Stimulated activated CD4-positive, alpha-beta T cell treated with anti-CD3 and anti-CD28 coated beads, TNF-alpha, amount 100 ng/mL, for 1 hour (primary cell): ENCODE measurements at places on chromosomes 16 and 17.

- DNase-seq, result no peak
Observed at GRCh38 chr17:42068979-42069378, 18.6 kb upstream of the C17orf113 start.

- DNase-seq, result no peak
Observed at GRCh38 chr17:13351046-13351445, 250.7 kb downstream of the HS3ST3A1 start.

DNA sequence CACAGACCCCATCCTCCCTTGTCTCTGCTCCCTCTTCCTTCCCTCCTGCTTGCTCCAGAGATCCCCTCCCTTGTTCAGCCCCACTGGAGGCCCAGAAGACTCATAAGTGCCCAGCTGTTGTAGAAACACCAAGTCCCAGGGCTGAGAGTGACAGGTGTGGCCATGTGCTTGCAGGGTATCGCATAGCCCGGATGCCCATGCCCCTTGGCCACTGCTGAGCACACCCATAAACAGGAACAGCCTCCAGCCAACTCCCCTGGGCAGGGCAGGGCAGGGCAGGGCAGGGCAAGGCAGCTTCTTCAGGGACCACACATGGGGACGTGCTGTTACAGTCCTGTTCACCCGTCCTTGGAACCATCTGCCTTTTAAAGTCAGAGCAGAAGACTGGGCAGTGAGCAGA is 2.0 kb downstream of the CACNG1 start:
- no peak for DNase-seq

GRCh38 chr16:2466667-2467527 is 4.2 kb upstream of the NTN3 start:
- no peak for DNase-seq

DNA sequence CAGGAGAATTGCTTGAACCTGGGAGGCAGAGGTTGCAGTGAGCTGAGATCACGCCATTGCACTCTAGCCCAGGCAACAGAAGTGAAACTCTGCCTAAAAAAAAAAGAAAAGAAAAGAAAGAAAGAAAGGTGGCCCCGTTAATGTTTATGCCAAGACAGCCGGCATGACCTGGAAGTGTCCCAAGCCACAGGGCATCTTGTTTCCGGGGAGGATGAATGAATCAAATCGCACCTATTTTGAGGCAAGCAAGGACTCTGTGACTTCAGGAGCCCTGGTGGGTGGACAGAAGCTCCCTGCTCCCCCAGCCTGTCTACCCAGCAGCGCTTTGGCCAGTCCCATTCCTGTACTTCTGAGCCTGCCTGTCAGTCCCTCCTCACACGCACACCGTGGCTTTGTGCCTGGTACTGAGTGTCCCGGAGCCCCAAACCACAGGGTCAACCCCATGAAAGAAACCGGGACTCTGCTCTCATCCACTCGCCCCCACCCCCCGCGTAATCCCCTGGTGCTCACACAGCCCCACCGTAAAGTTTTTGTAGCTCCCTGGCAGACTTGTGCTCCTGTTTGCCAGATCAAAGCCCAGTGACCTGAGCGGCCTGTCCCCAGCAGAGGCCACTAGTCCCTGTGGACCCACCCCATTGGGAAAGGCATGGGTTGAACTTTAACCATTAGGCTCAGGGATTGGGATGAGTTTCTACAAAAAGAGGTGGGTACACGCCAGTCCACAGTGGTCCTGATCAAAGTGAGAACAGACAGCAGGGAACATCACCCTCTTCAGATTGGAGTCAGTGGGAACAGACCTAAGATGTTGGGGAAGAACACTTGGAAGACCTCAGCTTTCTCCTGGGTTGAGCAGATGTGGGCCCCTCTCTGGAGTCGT is 19.3 kb downstream of the CD2BP2 start:
- no peak for DNase-seq

GRCh38 chr16:82083710-82084353 is 48.8 kb downstream of the HSD17B2 start:
- no peak for DNase-seq

DNA sequence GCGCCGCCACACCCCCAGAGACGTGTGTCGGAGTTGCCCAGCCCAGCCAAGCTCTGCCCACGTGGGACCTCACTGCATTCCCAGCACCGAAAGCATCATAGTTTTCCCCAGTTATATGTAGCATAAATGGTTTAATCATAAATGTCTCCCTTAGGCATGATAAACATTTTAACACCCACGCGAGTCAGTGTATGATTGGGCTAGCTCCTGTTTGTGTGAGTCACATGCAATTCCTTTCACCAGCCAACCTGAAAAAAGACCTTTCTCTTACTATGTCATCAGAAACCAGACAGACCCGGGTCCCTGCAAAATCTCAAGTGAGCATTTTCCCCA is 9.2 kb downstream of the TAF1C start:
- DNase-seq, result no peak

GRCh38 chr17:49890077-49890821 is 42.4 kb upstream of the TAC4 start:
- DNase-seq, result no peak

DNA sequence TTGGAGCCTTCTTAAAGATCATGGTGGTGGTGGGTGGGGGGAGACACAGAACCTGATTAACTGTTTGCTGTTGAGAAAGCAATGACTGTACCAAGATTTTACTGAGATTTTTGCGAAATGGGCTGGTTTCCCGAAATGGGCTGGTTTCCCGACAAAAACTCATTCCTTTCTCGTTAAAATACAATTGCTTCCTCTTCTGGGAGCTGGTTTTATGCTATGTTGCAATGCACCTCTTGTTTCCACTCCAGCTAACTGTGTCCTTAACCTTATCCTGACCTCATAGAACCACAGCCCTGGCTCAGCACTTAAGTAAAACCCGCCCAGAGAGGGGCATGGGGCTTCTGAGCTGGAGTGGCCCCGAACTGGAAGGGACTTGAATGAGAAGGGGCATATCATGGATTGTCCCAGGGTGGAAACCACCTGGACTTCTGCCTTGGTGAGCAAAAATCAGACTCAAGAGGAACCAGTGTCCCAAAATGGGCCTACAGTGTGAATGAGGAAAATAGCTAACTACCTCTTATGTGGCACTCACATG is 20.9 kb downstream of the FAM20A start:
- no peak for DNase-seq

DNA sequence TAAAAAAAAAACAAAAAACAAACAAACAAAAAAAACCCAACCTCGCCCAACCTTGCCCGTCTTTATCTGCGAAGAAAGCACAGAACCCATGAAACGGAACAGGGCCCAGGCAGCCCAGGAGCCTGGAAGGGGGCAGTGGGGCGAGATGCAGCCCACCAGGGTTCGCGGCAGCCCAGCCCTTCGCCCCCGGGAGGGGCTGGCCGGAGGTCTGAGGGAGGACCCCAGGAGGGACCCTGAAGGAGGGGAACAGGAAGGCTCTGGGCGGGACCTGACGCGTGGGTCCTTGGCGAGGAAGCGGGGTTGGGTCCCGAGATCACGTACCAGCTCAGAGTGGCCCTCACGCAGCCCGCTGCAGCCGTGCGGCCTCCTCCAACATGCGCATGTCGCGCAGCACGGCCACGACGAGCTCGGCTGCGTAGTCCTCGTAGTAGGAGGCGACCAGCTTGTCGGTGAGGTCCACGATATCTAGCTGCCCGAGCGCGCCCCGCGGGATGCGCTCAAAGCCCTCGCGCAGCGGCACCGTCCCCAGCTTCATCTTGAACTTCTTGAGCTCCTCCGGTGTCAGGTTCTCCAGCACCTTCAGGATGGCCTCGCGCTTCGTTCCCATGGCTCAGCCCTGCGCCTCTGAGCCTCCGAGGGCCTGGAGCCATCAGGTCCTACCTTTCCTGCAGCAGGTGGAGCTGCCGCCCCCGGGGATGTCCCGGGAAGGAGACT is at the start of gene PYDC1:
Gene PYDC1 (minus strand): TSS at position 714 of the 714 bp plus-strand sequence. CDS start 107 bp downstream, at position 607.
- DNase-seq, result no peak

DNA sequence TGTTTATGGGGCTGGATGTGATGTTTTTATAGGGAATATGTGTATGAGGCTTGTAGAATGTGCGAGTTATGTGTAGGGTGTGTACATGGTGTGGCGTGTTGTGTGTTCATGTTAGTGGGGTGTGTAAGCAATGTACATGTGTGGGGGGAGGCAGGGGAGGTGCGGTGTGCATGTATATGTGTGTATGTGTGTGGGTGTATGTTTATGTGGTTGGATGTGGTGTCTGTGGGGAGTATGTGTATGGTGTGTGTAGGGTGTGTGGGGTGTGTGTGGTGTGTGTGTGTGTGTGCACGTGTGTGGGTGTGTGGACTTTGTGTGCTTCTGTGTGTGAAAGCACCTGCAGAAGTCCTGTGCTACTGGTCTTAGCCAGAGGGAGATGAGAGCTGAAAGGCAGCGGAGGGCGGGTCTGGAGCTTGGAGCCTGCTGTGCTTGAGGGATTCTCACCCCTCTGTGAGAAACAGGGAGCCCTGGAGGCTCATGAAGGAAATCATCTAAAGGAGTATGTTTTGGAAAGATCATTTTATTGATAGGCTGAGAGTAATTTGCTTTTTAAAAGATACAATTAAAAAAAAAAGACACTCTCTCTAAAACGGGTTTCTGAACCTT is 222.7 kb downstream of the HS3ST4 start:
- no peak for DNase-seq

DNA sequence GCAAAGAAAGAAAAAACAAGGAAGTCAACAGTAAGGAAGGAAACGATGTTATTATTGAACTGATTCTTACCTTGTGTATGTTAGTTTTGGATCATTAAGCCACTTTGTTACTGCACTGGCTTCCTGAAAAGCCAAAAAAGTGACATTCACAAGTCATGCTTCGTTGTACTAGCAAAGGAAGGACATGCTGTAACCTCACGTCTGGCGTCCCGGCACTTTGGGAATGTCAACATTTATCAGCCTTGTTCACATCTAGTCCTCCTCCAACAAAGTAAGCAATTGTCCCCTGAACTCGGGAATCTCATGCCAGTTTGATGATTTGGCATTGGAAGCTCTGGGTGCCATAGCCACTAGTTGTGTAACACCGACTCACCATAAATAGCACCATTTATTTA is 731 bp upstream of the MKS1 start:
- no peak for DNase-seq

DNA sequence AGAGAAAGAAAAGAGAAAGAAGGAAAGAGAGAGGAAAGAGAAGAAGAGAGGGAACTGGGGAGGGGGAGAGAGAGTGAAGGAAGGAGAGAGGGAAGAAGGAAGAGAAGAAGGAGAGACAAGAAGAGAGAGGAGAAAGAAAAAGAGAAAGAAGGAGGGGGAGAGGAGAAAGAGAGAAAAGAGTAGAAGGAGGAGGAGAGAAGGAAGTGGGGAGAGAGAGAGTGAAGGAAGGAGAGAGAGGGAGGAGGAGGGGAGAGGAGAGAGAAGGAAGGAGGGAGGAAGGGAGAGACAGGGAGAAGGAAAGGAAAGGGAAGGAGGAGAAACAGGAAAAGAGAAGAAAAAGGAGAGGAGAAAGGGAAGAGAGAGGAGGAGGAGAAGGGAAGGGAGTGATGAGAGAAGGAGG is 208.5 kb downstream of the MAF start:
- no peak for DNase-seq

DNA sequence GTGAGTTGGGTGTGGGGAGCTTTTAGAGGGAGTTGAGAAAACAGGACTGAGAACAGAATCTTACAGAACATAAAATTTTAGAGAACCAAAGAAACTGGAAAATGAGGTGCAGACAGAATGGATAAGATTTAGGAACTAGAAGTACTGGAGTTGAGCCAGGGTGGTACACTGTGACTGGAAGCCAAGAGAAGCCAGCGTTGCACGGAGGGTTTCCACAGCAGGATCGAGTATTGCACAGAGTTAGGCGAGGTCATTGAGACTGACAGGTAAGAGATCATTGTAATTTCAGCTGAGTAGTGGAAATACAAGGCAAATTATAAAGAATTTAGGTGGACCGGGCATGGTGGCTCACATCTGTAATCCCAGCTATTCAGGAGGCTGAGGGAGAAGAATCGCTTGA is 6.6 kb downstream of the GSDMA start:
- DNase-seq, result no peak

- no peak for DNase-seq
Observed at GRCh38 chr16:78094166-78094565, 5.3 kb upstream of the WWOX start.

DNA sequence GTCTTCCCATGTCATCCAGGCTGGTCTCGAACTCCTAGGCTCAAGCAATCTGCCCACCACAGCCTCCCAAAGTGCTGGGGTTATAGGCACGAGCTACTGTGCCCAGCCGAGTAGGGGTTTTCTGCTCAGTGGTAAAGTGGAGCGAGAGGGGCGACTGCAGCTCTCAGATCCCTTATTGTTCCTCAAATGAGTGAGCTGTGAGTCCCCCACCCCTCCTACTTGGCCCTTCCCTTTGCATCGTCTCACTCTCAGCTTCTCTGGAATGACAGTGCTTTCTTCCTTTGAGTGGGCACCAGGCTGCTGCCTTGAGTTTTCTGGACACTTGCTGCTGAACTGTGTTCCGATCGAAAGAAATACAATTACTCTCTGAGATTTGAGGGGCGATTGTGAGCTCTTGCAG is 63.5 kb downstream of the MSI2 start:
- no peak for DNase-seq

DNA sequence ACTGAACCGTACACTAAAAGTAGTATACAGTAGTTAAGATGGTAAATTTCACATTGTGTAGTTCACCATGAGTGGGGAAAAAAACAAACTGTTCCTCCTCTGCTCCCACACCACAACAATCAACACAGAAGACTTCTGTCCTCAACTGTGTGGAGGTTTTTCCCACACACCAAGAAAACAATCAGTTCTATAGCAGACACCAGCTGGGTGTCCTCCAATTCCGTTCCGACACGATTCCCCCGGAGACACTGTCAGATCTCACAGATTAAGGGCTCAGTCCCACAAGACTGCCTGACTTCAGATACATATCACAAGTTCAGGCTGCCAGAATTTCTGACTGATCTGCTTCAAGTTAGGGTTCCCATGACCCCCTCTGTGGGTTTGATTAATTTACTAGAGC is 31.8 kb downstream of the BBS2 start:
- DNase-seq, result no peak

GRCh38 chr16:89200124-89200849 is at the start of gene SLC22A31:
Gene SLC22A31, minus strand, starts transcription at chr16:89200537. Its CDS starts 36 bp downstream, at chr16:89200501.
- DNase-seq, result no peak

DNA sequence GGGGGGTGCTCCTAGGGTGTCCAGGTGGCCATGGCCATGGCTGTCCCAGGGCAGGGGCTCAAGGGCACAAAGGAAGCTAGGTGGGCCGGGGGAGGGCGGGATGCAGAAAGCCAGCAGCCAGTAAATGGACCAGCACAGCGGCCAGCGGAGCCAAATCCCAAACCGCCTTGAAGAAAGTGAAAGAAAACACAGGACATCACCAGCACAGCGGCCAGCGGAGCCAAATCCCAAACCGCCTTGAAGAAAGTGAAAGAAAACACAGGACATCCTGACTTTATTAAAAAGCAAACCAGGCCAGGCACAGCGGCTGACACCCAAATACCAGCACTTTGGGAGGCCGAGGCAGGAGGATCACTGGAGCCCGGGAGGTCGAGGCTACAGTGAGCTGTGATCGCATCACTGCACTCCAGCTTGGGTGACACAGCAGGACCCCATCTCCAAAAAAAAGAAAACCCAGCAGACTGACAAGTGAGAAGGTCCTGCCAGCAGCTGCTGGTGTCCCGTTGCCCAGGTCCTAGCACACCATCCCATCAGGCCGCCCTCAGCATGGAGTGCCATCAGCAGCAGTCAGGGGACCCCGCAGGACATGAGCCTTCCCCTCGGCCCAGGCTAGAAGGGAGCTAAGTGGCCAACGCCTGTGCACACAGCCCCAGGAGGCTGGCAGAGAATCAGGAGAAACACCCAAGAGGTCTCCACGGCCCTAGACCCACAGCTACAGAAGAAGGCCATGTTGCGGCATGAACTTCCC is 17.0 kb downstream of the SLC38A10 start:
- no peak for DNase-seq

GRCh38 chr16:63563819-63564505 is 1527.7 kb upstream of the CDH8 start:
- no peak for DNase-seq

- DNase-seq, result no peak
Observed at GRCh38 chr16:20107083-20107482, 33.4 kb upstream of the GPR139 start.
